ENCODE measurements at places on chromosomes 7 and 10.

GRCh38 chr10:15433850-15434537, 62.9 kb upstream of the FAM171A1 start:
- DNase-seq: no peak

DNA sequence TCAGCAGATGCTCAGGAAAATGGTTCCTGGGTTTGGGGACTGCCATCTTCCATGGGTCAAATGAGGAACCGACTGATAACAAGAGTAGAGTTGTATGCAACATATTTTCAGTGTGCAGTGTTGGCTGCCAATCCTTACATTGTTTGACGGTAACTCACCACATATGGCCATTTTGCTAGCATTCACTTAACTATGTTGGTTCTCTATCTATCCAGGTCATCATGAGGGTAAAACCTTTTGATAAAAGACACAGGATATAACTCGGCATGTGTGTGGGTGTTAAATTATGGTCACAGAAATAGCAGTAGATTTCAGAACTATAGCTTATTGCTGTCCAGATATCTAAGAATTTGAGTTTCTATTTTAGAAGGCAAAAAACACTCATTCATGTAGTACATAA, 140.7 kb upstream of the AOAH start:
- no peak for DNase-seq

DNA sequence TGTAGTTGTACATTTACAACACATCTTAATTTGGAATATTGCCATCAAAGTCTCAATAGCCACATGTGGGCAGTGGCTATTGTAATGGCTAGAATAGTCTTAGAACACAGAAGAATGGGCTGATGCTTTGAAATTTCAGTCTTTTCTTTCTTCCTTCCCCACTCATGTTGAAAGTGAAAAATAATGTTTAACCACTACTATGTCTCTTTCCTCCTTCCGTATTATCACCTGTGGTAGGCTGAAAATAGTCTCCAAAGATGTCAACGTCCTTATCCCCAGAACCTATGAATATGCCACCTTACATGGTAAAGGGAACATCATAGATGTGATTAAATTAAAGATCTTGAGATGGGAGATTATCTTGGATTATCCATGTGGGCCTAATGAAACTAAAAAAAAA, 154.0 kb downstream of the SUGCT start:
- no peak for DNase-seq

DNA sequence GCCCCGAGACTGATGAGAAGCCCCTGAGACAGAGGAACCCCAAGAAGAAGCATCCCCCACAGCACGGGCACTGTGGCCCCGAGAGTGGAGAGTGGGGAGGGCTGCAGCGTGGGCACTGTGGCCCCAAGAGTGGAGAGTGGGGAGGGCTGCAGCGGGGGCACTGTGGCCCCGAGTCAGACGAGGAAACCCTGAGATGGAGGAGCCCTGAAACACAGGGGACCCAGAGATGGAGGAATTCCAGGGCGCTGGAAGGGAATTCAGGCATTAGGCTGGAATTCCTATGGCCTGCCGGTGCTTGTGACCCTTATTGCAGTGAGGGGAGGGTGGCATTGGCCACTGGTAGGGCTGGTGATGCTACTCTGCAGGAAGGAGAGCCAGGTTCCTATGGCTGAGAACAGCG, 168.6 kb upstream of the SHH start:
- DNase-seq: no peak

GRCh38 chr7:30168835-30169573, 34.2 kb downstream of the MTURN start:
- no peak for DNase-seq

GRCh38 chr7:81487516-81487915, 282.3 kb downstream of the HGF start:
- no peak for DNase-seq

GRCh38 chr10:89836840-89837164, 135.4 kb downstream of the KIF20B start:
- DNase-seq: no peak

GRCh38 chr7:100053215-100053614, 3.6 kb downstream of the ZSCAN21 start:
- DNase-seq: no peak

GRCh38 chr7:17037356-17037755, 155.6 kb upstream of the AGR3 start:
- DNase-seq: no peak
